ENCODE measurements at places on chromosomes 7 and 10.

DNA sequence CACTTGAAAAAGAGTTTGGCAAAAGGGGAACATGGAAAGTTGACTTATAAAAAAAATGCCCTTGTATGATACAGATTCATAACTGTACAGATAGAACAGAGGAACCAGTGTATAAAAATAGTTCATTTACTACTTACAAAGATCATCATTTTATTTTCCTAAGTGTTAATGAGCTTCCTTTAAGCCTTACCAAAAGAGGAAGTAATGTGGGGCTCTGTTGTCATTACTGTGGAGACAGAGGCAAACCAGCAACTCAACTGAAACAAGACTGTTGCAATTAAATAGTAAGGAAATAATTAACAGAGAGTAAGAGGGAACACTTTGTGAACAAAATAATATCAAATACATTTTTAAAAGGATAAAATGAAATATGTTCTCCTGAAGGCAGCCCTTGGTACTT is 526.2 kb upstream of the ADARB2 start:
- no peak for DNase-seq

DNA sequence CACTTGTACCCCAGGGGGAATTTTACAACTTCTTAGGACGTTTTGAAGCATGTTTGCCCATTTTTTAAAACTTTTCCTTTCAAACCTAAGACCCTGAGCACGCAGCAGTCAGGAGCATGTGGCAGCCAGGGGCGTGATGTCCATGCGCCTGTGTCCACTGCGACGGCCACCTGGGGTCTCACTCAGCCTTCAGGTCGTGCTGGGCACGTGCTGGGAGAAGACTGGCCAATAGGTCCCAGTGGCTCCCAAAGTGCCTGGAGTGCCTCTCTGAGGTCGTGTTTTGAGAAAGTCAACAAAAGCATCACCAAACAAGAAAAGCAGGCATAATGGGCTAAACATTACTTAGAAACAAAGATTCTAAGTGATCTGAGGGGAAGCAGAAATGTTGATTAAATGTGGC is 14.8 kb downstream of the LRRC27 start:
- DNase-seq: no peak

DNA sequence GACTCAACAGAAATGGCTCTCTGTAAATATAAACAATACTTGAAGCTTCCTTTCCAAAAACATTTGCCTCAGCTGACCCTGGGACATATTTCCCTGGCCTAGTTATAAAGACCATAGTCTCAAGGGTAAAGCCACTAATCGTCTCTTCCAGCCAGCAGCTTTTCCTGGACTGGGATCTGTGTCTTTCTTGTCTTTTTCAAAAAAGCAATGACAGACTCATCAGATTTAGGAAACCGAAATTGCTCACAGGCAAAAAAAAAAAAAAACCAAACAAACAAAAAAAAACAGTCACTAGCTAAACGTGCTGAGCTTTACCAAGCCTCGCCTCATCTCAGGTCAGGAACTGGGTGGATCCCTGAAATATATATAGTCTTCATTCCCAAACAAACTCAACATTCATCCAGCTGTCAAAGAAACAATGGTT is 23.5 kb downstream of the STN1 start:
- DNase-seq: no peak

DNA sequence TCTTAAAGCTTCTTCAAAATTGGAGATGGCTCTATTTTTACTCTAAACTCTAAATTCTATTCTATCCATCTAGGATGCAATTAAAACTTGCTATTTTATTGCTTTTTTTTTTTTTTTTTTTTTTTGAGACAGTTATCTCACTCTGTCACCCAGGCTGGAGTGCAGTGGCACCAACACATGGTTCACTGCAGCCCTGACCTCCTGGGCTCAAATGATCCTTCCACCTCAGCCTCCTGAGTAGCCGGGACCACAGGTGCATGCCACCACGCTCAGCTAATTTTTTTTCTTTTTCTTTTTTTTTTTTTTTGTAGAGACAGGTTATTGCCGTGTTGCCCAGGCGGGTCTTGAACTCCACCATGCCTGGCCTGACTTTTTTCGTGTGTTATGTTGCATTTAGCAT is 41.2 kb downstream of the DNAJC1 start:
- no peak for DNase-seq

GRCh38 chr7:28900311-28900710 is 57.8 kb downstream of the TRIL start:
- no peak for DNase-seq

GRCh38 chr10:89003344-89003743 is 12.7 kb downstream of the FAS start:
- no peak for DNase-seq

- no peak for DNase-seq
These were observed 459.3 kb upstream of the NRP1 start for GRCh38 chr10:33793793-33794192.
